ENCODE measurements at places on chromosomes 16 and 17. TPM values are rescaled to one million over a fixed set of nuclear protein-coding genes. Genes with fewer than 3 reads are reported as not detected.

DNA sequence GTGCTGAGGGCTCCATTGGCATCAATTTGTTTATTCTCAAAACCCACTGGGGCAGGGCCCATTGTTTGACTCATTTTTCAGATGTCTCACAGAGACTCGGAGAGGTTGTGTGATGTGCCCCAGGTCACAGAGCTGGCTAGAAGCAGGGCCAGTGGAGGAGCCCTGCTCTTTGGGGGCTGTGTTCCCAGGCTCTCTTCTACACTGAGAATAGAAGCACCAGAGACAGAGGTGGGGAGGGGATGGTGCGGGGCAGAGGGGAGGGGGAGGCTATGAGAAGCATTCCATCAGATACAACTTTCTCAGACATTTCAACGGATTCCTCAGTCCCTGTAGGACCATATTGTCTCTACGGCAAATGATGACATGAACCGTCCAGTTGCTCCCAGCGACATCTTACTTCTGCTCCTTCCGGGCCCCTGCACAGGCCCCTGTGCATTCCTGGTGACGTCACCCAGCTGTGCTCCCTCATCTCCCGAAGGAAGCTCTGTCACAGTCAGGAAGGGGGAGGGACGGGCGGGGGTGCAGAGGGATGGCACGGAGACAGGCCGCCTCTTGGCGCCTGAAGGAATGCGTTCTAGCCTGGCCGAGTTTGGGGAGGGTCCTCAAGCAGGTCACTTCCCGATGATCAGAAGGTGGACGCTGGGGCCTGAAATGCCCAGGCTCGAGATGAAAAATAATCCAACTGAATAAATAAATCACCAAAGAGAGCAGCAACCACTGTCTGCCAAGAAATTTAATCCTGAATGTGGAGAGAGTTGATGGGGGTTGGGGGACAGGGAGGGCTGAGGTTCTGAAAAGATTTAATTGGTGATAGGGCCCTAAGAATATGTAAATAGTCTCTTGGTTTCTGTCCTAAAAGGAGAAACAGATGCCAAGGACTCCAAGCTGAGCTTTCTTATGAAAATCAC lies 114.1 kb downstream of the NOG start:
- DNase-seq: no peak

MT1F gene
- total RNA-seq: 5.6 TPM

TEKT5 gene
- 0.42 TPM for total RNA-seq

- DNase-seq: no peak
These were observed 281.7 kb upstream of the TBX2 start for GRCh38 chr17:61117983-61118382.

CFAP97D1 gene
- total RNA-seq: 0.26 TPM

GRCh38 chr16:1010251-1010650 lies 28.7 kb downstream of the SOX8 start:
- no peak for DNase-seq

CCL7 gene
- not detected for total RNA-seq

DNA sequence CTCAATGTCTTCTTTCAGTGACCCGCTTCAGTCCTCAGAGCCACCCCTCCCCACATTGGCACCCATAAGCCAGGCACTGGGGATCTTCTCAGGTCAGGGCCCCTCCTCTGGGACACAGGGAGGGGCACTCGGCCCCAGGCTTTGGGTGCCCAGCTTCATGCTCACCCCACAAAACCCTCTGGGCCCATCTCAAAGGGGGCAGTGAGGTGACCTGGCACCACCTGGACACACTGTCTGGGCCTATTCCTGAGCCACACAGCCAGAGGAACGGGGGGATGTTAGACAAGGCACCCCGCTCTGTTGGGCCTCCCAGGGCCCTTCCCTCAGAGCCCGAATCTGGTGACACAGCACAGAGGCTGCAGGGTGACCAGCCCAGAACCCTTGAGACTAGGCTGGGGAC lies 36.1 kb downstream of the TNFRSF13B start:
- no peak for DNase-seq

GRCh38 chr16:2881783-2882649 lies 999 bp upstream of the FLYWCH2 start:
- peak; percentile 29 for DNase-seq

- no peak for DNase-seq
These were observed 2.3 kb upstream of the ELOB start for GRCh38 chr16:2779151-2779920.

MYOCD gene
- not detected for total RNA-seq

SPATA22 gene
- total RNA-seq: not detected

Measured in HT-29 (cell line).